H7 (cell line): ENCODE measurements at places on chromosomes 7 and 10.

GRCh38 chr10:89138755-89139490 lies 68.2 kb downstream of the CH25H start:
- DNase-seq: no peak

DNA sequence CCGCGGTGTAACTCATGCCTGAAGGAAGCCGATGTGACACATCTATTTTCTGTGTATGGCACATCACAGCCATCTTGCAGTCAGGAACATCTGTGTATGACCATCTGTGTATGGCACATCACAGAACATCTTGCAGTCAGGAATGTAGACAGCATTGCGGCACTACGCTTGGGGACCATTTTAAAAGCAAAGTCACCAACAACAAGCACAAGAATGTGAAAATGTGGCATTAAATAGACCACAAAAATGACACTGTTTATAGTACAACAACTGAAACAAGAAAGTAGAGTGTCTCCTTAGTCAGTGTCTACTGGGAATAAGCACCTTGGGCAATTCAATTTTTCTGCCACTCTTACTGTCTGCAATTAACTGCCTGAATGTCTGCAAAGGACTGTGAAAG lies 124.4 kb downstream of the HGF start:
- DNase-seq: no peak

DNA sequence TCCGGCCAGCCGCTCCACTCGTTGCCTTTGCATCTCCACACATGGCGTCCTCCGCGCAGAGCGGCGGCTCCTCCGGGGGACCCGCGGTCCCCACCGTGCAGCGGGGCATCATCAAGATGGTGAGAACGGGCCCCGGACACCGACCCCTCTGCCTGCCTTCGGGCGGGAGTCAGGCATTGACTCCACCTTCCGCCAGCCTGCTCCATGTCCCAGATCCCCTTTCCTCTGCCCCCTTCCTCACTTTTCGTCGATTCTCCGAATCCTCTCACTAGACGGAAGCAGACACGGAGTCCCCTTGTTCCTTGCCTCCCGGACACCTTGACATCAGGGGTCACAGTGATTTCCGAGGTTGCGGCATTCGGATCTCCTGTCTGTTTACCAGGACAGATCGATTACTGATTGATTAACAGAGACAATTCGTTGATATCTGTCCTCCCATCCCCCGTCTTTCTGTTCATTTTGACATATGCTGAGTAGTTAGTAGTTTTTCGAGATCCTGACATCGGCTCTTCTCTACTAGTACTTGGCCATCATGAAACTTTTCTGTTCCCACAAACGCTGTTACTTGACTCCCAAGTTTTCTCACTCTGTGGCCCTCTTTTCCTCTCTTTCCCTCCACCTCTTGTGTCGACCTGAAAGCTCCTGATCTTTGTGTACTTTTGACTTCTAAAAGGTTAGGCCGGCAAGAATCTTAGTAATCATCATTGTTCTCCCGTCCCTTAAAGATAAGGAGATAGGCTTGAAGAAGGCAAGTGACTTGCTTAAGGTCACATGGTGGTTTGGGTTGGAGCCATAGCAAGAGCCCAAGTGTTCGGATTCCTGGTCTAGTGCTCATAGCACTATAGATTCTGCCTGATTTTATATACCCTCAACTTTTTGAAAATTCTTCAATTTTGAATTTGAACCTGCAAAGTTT lies 597 bp downstream of the SND1 start:
- no peak for DNase-seq

DNA sequence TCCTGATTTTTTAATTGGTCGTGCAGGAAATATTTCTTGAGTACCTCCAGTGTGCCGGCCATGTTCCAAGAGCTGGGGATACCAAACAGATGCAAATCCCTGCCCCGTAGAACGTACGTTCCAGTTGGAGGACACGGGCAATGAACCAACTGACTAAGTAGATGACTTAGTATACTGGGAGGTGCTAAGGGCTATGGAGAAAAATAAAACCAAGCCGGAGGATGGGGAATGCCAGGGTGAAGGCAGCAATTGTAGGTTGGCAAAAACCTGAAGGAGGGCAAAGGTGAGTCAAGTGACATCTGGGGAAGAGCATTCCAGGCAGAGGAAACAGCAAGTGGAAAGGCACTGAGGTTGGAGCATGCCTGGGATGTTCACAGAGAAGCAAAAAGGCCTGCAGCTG lies 6.8 kb upstream of the VSIR start:
- no peak for DNase-seq

DNA sequence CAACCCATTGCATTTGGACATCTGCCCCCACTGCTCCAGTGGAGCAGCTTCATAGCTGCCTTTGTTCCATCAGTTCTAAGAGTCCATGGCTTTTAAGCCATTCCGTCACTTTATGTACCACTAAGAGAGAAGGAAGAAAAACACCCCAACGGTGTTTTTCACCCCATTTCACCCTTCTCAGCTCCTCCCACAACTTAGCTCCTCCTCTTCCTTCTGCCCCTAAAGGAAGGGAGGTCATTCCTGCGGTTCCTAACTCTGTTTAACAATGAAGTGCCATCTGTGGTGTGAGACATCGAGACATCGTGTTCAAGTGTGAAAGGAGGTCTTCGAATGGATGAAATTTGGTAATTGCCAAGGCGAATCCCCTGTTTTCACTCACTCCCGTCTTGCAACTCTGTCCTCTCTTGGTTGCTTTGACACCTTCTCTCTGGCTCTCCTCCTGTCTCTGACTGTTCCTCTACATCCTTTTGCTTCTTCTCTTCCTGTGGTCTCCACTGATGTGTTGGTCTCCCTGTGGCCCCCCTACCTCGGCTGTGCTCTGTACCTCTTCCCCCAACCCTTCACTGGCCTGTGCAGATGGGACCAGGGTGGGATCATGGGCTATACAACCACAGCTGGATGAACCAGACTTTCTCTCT lies 23.0 kb downstream of the SMKR1 start:
- DNase-seq: no peak
